ENCODE measurements at places on chromosomes 2 and 18.

DNA sequence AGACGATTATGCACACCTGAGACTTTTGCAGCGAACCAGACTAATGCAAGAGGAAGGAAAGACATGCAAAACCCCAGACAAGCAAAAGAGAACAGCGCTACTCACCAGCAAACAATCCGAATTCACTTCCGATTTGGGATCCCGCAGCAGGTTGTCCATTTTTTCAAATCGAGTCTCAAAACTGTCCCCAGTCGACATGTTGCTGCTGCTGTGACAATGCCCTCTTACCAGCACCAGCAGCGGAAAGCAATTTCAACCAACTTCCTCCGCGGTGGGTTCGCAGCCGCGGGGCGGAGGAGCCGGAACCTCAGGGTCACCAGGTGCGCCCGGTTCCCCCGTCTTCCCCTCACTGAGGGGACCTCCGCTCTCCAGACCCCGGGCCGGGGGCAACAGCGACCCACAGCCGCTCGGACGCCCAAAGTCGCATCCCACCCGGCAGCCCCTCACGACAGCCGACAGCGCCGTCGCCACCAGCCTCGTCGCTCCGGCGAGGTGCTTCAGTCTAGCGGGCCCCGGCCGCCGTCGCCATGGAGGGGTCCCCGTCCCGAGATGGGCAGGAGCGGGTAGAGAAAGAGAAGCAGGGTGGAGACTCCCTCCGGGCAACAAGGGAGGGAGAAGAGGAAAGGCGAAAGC lies 784 bp downstream of the ROCK1 start:
- DNase-seq = no peak

DNA sequence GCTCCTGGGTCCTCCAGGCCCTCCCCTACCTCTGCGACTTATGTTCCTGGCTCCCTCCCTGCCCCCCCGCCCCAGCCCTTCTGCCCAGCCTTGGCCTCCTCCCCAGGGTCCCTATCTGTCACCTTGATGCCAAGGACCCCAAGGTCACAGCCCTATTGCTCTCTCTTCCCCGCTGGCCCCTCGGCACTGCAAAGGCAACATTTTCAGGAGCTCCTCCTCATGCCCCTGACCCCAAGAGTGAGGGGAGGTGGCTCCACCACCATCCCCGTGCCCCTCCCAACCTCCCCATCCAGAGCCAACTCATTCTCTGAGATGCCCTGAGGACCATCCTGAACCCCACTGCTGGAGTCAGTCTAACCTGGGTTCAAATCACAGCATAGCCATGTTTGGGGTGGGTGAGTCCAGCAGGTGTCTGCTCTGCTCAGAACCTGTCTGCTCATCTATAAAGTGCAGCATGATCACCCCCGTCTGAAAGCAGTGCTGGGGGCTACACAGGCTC lies 11.7 kb downstream of the LIMS2 start:
- no peak for DNase-seq

DNA sequence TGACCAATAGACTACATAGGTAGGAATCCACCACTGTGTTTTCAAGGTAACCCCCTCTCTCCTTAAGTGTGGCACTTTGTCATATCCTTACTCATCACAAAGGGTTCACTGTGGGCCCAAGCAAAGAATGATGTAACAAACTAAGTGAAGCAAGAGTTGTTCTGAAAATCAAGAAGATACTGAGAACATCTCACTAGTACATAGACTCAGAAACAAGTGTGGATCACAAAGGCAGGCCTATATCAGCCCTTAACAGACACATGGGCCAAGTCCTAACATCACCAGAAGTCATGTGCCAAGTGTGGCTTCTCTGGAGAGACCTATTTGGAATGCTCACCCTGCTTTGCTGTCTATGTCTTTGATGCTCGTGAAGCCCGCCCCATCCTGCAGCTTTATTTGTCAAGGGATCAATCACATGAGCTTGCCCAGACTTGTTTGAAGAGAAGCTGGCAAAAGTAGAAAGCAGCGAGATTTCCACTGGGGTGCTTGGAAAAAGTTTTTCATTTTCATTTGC lies 131.2 kb upstream of the TTC39C start:
- no peak for DNase-seq

DNA sequence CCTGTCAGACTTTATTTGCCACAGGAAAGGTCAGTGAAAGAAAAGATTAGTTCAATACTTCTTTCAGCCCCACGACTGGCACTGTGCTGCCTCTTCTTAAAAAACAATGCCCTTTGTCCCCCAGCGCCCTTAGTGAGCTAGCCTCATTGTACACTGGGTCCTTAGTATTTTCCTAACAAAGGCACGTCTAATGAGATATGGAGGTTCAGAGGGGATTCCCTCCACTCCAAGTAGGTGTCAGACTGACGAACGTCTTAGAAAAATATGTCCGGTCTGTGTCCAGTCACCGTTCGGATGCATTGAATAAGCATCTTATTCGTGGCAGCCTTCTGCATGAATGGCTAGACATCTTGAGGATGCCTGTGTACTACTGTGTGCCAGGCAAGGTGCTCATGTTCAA lies 1.1 kb downstream of the FECH start:
- DNase-seq = no peak

DNA sequence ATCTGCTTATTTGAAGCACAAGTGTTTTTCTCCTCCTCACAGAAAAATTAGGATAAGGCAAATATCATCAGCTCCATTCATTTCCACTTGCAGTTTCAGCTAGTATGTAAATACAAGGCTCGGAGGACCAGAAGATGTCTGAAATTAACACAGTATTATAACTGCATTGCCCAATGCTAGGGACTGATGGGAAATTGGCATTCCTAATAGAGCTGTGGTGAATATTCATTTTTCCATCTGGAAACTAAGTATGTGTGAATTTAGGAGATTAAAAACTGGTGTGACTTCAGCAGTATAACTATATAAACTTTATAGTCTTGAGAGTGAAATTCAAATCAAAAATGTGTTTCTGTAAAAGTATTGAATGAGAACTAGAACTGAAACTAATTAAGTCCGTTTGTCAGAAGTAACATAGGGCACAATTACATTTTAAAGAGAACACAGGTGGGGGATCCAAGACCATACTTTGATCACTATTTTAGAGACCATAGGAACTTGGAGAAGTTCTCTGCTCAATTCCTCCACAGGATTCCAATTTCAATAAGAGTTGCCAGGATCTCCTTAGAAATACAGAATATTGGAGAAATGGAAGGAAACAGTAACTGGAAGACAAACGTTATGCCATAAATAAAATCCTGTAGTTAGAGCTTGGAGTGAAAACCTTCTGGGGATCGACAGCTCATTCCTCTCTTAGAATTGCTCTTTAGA lies 12.1 kb upstream of the ITGA6 start:
- DNase-seq = no peak

DNA sequence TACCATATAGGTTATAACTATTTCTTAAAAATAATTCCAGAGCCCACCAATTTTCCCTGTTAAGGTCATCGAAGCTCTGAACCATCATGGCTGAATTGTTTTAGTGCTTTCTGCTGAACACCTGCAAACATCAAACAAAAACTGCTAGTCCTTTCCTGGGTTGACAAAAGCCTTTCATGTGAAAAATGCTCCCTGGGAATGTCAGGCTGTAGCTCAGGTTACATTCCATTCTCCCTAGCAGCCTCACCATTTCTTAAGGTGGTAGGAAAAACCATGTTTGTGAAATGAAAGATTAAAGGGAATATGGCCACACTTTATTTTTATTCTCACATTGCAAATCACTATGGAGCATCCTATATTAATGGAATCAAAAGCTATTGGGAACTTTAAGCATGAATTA lies 5.7 kb downstream of the TCF4 start:
- DNase-seq = no peak

GRCh38 chr2:185201063-185201462 lies 537.5 kb upstream of the FSIP2 start:
- DNase-seq = no peak

DNA sequence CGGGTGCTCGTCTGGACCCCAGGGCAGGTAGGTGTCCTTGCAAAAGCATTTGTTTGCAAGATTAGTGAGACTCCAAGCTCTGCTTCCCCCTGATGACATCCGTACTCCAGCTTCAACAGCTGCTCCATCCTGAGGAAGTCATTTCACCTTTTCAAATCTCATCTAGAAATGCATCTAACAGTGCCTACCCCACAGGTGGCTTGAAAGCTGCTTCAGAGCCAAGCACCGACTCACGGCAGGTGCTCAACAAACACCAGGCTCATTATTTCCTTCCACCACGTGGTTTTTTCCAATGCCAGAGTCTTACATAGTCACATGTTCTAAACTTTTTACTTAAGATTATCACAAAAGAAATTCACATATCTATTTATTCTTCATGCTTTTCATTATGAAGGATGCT lies 31.9 kb downstream of the CNGA3 start:
- no peak for DNase-seq

GRCh38 chr2:174656676-174657176 lies 59.1 kb upstream of the WIPF1 start:
- no peak for DNase-seq

DNA sequence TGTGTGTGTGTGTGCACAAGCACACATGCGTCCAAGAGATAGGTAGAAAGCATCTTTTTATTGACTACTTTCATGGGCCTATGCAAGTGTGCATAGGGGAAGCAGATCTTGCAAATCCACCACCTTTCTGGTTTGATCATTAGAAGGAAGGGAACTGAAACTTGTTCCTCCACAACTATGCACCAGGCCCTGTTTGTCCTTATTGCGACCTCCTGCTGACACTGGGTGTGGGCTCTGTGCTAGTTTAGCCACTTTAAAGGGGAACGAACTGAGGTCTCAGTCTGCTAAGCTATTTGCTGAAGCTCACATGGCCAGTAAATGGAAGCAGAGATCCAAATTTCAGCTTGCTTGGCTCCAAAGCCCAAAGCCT lies 32.1 kb upstream of the INSIG2 start:
- no peak for DNase-seq

GRCh38 chr2:46171996-46172546 lies 125.1 kb upstream of the EPAS1 start:
- DNase-seq = no peak

DNA sequence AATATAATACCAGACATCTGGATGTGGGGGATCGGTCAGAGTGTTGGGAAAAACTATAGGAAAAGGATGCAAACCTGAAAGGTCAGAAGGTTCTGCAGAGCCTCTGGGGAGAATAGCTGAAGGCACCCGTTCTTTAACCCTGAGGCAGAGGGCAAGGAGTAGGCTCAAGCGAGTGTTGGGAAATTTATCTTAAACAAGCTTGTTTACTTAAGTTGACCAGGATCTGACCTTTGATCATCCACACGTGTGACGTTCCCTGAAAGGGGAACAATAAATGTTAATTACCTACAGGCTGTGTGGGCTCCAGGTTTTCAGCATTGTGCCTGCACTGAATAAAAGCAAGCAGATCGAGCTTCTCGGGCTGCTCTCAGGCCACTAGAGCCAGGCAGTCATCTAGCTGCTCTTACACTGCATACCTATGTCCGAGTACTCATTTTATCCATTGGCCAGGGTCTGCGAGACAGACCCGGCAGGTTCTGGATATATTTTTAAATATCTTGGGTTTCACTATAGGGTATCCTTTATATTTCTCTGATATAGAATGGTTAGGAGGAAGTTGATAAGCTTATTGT lies 400.6 kb upstream of the CHST9 start:
- DNase-seq = no peak

DNA sequence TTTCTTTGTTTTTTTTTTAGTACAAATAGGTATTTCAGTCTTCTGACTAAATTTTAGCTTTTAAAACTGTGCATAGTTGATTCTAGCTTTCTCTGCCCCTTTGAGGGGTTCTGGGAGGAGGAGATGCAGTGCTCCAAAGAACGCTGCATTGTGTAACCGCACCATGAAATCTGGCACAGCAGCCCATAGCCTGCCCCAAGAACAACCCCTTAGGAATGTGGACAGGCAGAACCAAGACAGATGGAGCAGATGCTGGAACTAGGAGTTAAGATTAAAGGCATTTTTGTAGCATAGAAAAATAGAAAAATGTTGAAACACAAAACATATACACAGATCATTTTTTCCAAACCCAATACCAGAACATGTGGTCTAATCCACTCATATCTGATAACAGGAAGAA lies 187.5 kb downstream of the SCG2 start:
- DNase-seq = no peak

DNA sequence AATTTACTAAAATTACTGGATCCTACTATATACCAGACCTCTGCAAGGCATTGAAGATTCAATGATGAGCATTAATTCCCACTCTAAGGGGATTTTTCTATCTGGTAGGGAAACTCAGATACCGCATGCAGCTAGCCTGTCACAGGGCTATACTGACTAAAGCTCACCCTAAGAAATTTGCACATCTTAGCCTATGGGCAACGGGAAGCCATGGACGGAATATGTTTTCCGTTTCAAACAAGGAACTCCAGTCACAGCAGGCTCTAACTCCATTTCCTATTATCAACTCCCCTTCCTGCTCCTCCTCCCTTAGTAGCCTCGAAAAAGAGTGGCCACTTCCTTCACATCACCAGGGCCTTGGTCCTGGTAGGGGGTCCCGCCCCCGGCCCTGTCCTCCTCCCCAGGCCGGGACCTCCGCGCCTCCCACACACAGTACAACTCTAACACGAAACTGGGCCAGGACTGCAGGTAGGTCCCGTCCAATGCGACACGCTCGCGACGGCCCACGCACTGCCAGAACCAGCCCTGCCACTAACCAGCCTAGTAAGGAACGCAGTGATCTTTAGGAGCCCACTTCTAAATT lies 659 bp upstream of the COX5B start:
- DNase-seq = no peak

DNA sequence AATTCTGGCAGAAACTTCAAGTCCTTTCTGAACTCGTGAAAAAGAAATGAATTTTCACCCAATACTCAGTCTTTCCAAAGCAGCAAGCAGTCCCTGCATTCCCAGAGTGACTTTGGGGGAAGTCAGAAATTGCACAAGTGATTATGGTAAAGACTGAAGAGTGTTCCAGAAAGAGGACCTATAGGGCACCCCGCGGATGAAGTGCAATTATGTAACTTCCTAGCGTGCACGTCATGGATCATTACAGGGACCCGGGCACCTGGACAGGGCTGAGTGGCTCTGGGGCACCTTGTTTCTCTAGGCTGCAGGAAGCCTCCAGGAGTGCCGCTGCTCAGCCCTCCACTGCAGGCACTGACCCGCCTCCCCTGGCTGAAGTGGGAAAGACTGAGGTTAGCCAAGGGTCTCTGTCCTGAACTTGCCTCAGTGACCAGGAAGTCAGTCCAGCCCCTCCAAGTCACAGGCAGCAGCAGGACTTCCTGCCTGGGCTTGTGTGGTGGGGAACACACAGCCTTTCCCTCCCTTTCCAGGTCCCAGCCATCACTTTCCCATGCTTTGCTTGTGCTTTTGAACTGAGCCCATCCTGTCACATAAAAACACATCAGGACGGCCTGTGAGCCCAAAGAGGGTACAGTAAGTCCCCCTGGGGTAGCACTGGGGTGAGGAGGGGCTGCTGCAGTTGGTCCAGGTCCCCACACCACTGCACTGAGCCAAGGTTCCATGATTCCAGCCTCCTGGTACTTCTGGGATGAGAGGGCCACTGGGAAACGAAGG lies 19.8 kb downstream of the TMEM185B start:
- no peak for DNase-seq

- no peak for DNase-seq
Measured at GRCh38 chr2:193907561-193907960, 1712.8 kb upstream of the TMEFF2 start.

All from cortex of kidney (tissue), 1 donor.